ENCODE measurements at places on chromosomes 6 and 20.

DNA sequence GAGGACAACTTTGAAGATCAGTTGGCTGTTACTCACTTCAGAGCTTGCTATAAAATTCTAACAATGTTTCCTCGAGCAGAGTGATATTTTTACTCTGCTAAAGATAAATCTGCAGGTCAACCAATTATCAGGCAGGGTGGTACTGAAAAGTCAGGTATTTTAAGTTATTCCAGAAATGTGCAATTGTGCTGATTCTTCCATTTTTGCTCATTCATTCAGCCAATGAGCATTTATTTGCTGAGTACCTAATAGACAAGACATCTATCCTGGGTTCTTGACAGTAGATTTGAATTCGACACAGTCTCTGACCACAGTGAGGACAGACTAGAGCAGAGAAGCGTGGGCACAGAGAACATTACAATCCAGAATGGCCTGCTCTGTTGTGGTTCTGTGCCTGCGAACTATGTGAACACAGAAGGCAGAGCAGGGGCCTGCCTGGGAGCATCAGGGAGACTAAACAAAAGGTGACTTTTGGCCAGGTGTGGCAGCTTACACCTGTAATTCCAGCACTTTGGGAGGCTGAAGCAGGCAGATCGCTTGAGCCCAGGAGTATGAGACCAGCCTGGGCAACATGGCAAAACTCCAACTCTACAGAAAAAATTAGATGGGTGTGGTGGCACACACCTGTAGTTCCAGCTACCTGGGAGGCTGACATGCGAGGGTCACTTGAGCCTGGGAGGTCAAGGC is 14.8 kb downstream of the TPMT start:
- no peak for DNase-seq

- no peak for DNase-seq
These were observed 8.1 kb upstream of the FUT9 start for GRCh38 chr6:96007663-96008062.

DNA sequence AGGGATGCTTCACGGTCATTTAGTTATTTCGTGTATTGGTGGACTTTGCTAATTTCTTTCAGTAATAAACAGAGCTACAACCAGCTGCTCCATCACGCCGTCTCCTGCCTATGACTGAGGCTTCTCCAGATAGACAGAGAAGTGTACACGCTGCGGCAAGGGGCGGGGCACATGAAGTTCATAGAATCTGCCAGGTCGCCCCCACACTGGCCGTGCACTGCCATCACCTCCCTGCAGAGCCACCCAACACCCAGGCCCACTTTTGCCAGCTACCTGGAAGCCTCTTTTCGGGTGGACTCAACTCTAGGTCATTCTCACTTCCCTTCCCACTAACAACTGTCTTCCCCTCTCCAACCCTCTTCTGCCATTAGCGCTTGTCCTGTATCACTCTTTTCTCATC is 88.4 kb downstream of the SULF2 start:
- no peak for DNase-seq

DNA sequence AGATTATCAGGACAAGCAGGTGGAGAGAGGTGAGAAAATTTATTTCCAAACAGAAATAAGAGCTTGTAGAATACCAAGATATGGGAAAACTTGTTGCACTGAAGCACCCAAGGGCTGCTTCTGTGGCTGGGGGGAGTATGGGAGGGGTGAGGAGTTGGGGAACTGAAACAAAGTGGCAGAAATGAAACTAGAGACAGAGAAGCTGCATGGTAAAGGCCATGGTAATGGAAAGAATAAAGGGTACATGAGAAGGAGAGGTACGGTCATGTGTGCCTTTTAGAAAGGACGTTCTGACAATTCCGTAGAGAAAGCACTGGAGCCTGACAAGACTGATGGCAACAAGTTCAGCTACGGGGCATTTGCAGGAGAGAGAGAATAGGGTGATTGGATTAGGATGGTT is 51.6 kb upstream of the RIN2 start:
- no peak for DNase-seq

DNA sequence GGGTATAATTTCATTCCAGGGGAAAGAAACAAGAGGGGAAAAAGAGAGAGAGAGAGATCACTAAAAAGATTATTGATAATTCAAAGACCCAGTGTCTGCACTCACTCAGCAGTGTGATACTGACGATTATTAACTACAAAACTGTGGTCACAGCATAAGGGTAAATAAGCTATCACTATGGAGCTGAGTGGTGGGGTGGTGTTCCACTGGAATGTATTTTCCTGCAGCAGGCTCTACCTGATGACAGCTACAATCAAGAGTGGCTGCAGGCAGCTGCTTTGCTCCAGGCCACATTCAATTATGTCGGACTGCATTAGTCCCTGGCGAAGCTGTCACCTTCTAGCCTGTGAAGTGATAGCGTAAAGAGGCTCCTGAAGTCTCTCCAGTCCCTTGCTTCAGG is 122.2 kb upstream of the TFAP2D start:
- DNase-seq = no peak

DNA sequence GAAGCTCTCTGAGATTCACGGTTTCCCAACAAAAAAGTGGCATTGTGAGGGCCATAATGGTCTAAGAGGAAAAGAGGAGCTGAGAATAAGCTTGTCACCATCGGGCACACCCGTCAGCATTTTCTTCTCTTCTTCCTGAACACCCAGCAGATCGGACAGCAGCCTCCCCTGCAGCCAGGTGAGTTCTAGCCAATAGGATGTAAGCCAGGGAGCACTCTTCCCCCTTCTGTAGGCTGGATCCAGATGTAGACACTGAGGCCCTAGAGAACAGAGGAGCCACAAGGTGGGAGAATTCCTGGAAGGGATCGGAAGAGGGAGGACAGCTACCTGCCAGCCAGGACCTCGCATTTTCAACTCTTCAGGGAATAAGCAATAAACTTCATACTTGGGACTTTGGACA is 228.0 kb downstream of the SYNDIG1 start:
- no peak for DNase-seq

- no peak for DNase-seq
These were observed 179.1 kb upstream of the SUPT3H start for GRCh38 chr6:45556828-45557227.

GRCh38 chr20:531608-532007 is 12.0 kb downstream of the CSNK2A1 start:
- no peak for DNase-seq

- DNase-seq = no peak
These were observed 125.7 kb downstream of the ZMYND8 start for GRCh38 chr20:47230811-47231256.

DNA sequence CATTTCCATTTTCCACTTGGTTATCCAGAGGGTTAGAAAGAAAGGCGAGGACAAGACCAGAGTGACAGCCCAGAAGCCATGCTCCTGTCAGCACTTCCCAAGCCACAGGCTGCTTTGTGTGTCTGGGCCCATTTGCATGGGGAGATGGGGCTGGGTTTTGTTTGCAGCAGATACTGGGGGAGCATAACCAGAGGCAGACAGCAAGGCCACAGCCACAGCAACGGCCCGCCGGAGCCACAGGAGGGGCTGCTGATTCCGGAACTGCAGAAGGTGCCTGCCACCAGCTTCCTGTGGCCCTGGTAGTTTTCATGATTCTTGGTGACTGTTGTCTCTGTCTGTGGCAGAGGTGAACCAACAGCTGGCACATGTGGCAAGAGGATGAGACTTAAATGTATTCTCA is 106.6 kb downstream of the DLL1 start:
- no peak for DNase-seq

GRCh38 chr20:32285621-32286371 is 8.3 kb downstream of the KIF3B start:
- no peak for DNase-seq

- no peak for DNase-seq
These were observed 1.2 kb downstream of the LMBRD1 start for GRCh38 chr6:69795469-69796072.

- DNase-seq = no peak
These were observed 128.3 kb downstream of the FOXA2 start for GRCh38 chr20:22456109-22456508.

GRCh38 chr20:54144847-54145414 is 28.9 kb downstream of the CYP24A1 start:
- no peak for DNase-seq

DNA sequence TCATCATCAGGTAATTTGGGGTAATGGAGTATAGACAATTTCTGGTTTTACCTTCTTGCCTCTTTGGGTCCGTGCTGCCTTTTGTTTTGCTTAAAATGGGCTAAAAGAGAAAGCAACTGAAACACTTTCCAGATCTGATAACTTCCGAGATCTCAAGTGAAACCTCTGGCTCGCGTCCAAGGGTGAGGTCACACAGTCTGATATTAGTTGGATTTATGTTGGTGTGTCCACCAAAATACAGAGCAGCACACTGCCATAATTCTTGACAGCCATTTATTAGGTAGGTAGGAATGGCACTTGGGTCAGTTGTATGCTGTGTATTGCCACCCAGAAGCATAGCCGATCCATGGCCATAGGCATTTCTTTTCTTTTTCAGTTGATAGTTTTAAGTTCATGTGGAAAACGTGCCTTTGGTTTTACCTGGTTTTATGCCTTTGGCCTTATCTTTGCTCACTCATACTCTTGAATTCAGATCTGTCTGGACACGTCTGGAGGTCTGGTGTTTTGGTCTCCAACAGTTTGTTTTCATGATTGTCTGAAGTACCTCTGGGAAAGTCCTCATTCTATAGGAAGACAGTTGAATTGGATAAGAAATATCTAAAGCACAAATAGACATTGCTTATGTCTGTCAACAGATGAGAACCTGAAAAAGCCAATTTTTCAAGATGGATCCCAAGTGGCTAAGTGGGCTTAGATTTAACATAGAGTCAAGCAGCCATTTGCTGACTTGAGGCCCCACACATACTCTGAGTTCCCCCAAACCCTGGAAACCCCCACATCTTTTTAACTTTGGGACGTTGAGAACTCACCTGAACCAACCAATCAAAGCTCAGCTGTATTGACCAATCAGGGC is 320.8 kb downstream of the SOX4 start:
- DNase-seq = peak; percentile 13

- DNase-seq = no peak
These were observed 19.2 kb downstream of the SMPDL3A start for GRCh38 chr6:122808121-122808885.

DNA sequence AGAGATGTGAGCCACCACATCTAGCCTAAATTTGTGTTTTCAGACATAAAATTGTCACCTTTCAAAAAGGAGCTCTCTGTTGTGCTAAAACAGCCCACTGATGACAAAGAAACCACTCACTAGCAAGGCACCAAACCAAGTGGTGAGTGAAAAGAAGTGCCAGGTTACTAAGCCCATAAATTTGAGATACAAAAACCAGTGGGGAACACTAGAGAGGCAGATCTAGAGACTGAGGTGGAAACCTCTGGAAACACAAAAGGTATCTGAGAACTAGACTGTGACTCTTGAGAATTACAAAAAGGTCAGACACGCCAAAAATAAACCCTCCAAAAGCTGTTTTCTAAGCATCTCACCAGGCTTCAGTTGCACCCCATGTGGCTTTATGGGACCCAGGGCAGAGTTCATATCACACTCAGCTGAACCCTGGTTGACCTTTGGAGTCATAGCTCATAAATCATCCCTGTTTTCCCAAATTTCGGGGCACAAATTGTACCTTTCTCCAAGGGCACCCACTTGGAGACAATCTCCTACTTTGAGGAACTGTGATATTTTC is 24.2 kb downstream of the SAMD3 start:
- no peak for DNase-seq

DNA sequence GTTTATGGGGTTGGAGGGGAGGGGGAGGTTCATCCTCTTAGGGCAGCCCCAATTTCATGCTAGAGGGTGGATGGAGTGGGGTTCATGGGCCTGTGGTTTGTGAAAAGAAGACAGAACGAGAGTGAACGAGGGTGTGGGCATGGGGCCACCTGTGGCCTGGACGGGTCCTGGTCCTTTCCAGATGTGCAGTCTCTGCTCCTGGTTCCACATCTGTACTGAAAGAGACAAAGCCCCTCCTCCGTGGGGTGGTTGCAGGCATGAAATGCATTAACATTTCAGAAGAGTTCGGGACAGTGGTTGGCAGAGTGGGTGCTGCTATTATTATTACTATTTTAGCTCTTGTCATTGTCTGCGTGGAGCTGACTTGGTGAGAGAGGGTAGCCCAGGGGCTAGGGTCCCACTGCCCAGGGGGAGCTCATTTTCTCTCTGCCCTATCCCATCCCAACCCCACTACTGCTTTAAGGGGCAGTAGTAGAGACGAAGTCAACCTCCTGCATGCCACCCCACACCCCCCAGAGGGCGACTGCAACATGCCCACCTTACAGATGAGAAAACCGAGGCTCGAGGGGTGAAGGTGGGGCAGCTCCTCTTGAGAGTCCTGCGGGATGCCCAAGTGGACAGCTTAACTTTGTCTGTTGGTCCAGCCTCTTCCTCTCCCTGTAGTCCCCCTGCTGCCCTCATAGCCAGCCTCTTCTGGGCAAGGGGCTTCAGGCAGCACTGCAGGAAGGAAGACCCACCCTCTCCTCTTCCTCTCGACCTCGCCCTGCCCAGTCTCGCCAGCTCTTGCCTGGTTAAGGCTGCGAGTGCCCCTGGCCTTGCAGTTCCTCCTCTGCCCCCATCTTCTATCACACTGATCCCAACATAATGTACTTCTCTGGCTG is 8.4 kb downstream of the BPIFB2 start:
- DNase-seq = no peak

DNA sequence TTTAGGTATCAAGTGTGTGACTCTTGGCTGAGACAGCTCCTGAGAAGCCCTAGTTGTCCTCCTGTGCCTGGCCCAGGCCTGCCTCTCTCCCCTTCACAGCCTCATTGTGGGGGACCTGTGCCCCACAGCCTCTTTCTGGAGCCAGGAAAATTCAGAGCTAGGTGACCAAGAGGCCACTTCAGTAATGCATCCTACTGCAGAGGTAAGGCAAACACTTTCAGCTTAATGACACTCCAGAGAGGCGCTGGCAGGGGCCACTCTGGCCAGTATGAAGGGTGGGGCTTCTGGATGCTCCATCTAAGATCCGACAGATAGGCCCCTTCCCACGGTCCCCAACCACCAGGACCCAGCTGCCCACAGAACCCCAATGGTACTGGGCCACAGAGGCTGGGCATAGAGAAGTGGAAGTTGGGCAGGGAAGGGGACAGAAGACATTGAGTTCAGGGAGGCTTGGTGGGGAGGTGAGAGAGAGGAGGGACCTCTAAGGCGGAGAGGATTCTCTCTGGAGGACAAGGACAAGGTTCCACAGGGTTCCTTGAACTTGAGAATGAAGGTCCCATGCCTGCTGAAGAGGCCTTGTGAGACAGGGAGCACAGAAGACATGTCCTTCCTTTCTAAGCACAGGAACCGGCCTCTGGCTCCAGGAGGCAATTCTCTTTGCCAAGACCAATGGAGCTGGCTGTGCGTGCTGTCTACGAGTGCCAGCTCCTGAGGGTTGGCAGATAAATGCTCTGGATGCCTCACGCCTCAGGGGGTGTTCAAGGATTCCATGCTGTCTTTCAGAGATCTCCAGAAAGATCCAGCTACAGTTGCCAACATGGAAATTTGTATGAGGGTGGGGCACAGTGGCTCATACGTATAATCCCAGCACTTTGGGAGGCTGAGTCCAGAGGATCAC is 46.4 kb upstream of the TGM2 start:
- DNase-seq = no peak

- no peak for DNase-seq
These were observed 66.6 kb downstream of the CSE1L start for GRCh38 chr20:49112596-49113274.
